Activated CD4-positive, alpha-beta T cell treated with anti-CD3 and anti-CD28 coated beads, Interleukin-2, amount 50 U/mL, for 1 hour (primary cell): ENCODE measurements at places on chromosomes 7 and 10.

DNA sequence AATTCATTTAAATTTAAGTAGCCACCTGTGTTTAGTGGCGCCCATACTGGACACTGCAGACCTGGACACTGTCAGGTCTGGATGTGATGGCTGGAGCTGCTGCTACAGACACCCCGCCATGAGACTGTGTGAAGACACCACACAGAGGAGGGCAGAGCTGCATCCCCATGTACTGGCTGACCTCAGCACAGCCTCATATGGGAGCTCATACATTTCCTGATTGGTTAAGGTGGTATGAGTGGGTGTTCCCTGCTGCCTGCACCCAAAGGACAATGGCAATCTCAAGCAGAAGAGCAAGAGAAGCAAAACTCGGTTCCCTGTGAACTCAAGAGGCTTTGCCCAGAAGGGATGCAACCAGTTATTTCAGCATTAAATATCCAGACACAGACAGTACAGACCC lies 60.0 kb downstream of the DLG5 start:
- no peak for DNase-seq

DNA sequence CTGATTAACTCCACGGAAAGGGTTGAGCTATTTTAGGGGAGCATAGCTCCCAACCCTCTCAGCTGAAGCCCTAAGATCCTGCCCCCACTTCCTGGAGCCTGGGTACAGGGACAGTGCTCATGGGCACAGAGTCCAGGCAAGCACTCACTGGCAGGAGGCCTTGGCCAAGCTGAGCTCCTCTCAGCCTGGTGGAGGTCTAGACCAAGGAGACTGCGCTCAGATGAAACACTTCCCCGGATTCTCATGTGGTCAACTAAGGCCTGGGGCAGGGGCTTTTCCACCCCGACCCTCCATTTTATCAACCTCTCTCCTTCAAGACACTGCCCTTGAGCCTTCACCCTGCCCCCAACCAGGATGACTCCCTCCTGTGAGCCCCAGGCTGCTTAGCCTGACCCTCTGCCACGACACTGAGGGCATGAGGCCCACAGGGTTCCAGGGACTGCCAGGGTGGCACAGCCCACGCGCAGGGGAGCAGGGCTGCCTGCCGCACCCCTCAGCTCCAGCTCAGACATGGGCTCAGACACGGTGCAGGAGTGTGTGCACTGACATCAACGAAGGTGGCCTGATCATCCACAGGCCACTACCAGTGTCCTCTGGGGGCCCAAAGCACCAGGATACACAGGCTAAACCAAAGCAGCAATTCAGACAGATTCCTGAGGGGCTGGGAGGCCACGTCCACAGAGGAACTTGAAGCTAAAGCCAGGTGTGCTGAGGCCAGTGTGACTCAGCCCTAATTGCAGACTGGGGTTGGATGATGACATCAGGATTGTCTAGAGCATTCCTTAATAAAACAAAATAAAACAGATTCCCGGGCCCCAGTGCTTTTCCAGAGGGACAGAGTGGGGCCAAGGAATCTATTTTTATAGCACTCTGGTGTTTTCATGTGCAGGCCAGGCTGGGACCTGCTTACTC lies 18.8 kb downstream of the CHAT start:
- DNase-seq: no peak

GRCh38 chr7:107383203-107383602 lies 86.7 kb upstream of the GPR22 start:
- DNase-seq: no peak

GRCh38 chr10:88342733-88343310 lies 240.3 kb downstream of the RNLS start:
- DNase-seq: no peak

- DNase-seq: no peak
Measured at GRCh38 chr10:127532659-127533058, 16.4 kb upstream of the NPS start.

DNA sequence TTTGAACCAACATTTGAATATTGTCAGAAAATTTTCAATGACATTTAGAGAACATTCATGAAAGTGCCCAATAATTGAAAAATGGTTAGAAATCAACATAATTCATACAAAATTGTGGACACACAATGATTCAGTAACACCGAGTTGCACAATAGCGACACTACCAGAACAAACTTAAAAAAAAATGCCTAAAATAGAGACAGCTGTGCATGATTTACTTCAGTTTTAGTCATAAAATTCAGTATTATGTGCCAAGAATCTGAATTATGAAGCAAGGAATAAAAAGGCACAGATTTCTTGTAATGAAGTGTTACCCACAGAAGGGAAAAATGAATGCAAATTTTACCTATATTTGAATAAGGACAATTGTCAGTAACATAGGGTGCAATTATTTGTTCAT lies 396.0 kb downstream of the SEMA3D start:
- no peak for DNase-seq

DNA sequence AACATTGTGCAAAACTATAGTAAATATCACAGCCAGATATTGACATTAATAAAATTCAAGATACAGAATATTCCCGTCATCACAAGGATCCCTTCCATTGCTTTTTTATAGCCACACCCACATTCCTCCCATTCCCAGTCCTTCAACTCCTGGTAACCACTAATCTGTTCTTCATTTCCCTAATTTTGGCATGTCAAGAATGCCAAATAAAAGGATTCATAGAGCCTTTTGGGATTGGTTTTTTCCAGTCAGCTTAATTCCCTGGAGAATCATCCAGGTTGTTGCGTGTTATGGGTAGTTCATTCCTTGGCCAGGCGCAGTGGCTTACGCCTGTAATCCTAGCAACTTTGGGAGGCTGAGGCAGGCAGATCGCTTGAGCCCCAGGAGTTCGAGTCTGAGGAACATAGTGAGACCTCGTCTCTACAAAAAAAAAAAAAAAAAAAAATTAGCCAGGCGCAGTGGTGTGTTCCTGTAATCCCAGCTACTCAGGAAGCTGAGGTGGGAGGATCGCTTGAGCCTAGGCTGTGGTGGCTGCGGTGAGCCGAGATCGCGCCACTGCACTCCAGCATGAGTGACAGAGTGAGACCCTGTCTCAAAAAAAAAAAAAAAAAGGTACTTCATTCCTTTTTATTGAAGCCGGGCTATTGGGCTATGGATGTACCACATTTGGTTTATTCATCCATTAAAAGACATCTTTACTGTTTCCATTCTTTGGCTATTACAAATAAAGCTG lies 2.7 kb downstream of the OGDH start:
- no peak for DNase-seq

- peak; percentile 42 for DNase-seq
Measured at GRCh38 chr10:22252224-22252800, 34.5 kb upstream of the EBLN1 start.

DNA sequence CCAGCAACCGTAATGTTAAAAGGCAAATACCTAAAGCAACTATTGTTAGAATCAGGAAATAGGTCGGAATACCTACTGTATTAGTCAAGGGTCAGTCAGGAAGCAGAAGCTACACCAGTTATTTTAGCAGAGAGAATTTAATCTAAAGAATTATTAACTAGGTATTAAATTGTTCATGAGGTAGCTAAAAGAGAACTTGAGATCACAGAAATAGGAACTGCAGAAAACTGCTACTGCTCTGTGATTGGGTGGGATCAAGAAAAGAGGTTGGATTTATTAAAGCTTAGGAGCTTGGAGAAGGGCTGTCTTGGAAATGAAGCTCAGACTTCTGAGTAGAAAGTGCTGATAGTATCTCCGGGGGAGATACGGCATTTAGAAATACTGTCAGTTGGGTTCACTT lies 20.0 kb upstream of the ZNF438 start:
- no peak for DNase-seq

DNA sequence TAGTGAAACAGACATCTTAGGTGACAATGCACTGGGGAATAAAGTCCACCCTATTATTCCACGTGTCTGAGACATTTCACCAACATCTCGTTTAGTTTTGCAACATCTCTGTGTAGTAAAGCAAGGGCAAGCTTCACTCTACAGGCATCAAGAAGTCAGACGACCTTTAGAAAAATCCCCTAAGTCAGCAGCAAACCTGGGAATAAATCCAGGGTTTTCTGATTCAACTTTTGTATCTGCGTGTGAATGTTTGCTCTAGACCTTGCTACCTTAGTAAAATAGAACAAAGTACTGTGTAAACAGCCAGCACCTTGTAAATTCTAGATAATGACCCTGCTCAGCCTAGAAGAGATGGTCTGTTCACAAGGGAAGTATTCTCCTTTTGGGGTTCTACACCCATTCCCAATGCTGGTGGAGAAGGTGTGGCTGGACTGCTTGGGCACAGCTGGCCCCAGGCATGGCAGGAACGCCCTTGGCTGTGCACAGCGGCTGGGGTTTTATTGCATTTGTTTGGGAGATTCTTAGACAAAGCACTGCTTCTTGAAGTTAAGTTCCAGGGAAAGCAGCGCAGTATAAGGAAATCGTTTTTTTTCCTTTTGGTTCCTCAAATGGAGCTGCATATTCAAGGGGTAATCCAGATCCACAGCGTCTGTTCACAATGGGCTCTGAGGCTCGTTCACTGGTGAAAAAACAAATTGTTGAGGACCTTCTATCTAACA lies 38.3 kb upstream of the GALNTL5 start:
- no peak for DNase-seq

GRCh38 chr10:100535338-100535714 lies 417 bp upstream of the HIF1AN start:
- no peak for DNase-seq

GRCh38 chr7:84372712-84373111 lies 178.1 kb upstream of the SEMA3A start:
- no peak for DNase-seq

DNA sequence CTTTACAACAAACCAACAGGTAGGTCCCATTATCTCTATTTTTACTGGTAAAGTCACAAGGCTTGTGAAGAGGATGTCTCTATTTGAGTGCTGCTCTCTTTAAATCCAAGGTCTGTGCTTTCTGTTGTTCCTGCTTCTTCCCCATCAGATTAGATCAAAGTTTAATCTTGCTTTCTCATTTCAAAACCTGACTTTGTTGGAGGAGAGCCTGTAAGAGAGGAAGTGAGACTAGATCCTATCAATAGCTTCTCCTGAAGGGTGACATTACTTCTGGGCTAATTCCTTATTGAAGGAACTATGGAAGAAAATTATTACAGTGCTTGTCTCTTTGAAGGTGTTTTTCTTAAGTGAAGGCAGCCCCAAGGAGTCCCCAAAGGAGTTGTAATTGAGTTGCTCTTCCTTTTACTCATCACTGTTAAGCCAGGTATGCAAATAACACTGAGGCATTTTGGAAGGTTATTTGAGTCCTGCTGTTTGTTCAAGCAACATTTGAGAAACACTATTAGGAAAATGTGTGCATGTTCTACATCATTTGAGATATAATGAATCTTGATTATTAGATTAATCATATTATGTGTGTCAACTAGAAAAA lies 146.2 kb upstream of the MBL2 start:
- DNase-seq: no peak

- no peak for DNase-seq
Measured at GRCh38 chr10:454860-455259, 234.6 kb downstream of the DIP2C start.

GRCh38 chr10:98458809-98459784 lies 12.4 kb upstream of the HPS1 start:
- no peak for DNase-seq

DNA sequence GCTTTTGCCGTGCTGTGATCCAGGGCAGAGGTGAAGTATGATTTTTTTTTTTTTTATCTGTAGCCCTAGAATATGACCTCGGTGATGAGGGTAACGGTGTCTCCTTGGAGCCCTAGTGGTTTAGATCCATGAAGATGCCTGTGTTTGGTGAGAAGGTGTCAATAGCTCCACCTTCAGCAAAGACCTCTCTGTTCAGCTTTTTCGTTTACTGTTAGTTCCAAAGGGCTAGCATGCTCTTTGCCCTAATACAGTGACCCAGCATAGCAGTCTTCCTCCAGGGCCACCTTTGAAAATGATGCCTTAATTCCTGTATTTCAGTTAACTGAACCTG lies 746 bp upstream of the MRPS16 start:
- no peak for DNase-seq

DNA sequence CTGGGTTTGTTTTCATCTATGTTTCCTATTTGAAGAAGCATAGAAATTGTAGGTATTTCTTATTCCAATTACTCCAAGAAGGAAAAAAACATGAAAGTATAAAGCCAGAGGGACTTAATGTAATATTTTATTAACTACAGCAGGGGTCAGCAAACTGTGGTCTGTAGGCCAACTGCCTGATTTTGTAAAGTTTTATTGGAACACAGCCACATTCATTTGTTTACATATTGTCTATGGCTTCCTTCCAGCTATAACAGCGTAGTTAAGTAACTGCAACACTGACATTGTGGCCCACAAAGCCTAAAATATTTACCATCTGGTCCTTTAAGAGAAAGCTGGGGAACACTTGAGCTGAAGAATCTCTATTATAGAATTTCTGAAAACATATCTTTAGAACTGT lies 306.2 kb downstream of the BICC1 start:
- DNase-seq: no peak

GRCh38 chr7:32587411-32587948 lies 92.2 kb downstream of the AVL9 start:
- DNase-seq: no peak

DNA sequence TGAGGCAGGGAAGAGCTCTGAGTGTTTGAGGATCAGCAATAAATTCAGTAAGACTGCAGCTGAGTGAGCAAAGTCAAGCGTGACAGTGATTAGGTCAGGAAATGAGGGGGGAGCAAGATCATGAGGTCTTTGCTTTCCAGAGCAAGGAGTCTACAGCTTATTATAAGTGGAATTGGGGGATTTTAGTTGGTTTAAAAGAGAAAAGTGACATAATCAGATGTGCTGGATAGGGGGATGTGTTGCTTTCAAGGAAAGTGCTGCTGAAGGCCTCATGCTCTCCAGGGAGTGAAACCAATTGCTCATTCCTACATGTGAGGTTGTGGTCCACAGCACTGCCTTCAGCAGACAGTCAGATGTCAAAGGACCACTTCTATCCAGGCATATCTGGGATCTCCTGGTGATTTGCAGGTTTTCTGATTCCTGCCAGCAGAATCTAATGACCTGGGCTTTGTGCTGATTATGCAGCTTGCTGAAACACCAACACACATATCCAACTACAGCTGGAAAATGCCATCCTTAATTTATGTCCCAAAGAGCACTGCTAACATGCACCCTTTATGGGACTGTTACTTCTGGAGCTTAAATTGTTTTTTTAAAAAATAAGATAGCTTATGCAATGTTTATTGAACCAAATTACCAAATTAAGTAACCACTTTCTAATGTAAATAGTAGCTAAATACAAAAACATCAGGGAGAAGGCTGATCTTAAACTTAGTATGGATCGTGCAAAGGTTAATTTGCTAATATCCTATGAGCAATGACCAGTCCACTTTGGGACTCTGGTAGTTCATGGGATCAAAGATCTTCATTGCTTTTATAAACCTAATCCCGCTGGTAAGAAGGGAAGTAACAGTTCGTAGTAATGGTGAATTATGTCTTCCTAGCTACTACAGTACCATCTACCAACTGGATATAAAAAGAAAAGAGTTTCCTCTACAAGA lies 607.6 kb downstream of the KCNMA1 start:
- no peak for DNase-seq

DNA sequence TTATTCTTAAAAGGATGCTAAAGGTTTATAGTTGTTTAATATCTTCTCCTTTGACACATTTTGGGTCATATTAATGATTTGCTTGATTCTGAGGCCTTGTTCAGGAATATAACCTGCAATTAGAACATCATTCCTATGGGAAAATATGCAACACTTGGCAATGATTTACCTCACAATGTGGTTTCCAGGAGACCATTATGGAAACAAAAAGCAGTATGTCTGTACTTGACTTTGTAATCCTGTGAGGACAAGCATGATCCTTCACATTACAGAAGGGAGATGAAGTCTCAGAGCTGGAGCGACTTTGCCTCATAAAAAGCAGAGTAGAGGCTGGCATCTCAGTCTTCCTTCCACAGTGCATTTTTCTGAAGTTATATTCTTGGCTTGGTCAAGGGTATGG lies 57.0 kb upstream of the CDCA7L start:
- no peak for DNase-seq
